ENCODE measurements at places on chromosomes 7 and 10. TPM values are rescaled to one million over a fixed set of nuclear protein-coding genes. Genes with fewer than 3 reads are reported as not detected.

The PAPOLB gene
- 0.39 TPM for total RNA-seq

The PKD2L1 gene
- not detected for total RNA-seq

The NCF1 gene
- 0.18 TPM for total RNA-seq

The ZNF775 gene
- total RNA-seq = 31.7 TPM

The C10orf62 gene
- total RNA-seq = 0.25 TPM

The NPSR1 gene
- total RNA-seq = not detected

The TDRD1 gene
- total RNA-seq = not detected

The WNT8B gene
- 0.07 TPM for total RNA-seq

The DPP6 gene
- 0.21 TPM for total RNA-seq

The SLC35G1 gene
- 6.0 TPM for total RNA-seq

- no peaks in the 10 kb centered on the region for H3K27me3 ChIP-seq
- H3K27ac ChIP-seq = no peak overlapping the region
- DNase-seq = no peak
- no peaks in the 10 kb centered on the region for H3K4me1 ChIP-seq
- no peak overlapping the region for H3K4me3 ChIP-seq
Observed at GRCh38 chr10:61815496-61815895, 86.0 kb upstream of the ARID5B start.

DNA sequence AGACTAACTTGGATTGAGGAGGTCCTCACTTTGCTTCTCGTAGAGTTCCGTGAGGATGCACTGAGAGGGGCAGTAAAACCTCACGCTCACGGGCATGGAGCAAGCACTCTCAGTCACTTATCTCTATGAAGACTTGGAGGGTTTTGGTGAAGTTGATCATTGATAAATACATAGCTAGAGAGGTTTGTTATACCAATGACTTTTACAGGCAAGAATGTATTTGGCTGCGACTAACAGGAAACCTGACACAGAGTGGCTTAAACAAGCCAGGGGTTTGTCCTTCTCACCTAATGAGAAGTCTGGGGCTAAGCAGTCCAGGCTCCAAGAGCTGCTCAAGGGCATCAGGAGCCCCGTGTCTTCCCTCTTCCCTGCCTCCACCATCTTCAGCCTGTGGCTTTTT lies 6.1 kb downstream of the BICC1 start:
- no peak overlapping the region for H3K4me3 ChIP-seq
- no peak overlapping the region for H3K27ac ChIP-seq
- H3K4me1 ChIP-seq = peaks cover 15% of the 10 kb centered on the region
- no peaks in the 10 kb centered on the region for H3K36me3 ChIP-seq
- H3K27me3 ChIP-seq = no peaks in the 10 kb centered on the region

GRCh38 chr7:107579554-107579884 lies 527 bp upstream of the BCAP29 start:
- H3K36me3 ChIP-seq = peaks cover 20% of the 10 kb centered on the region
- peak overlapping the region; percentile 67 for H3K4me3 ChIP-seq
- H3K27ac ChIP-seq = peak overlapping the region; percentile 93
- no peak for DNase-seq
- H3K27me3 ChIP-seq = no peaks in the 10 kb centered on the region

- H3K27ac ChIP-seq = no peak overlapping the region
- H3K36me3 ChIP-seq = no peaks in the 10 kb centered on the region
- no peaks in the 10 kb centered on the region for H3K4me1 ChIP-seq
- no peaks in the 10 kb centered on the region for H3K27me3 ChIP-seq
Observed at GRCh38 chr7:108284349-108285002, 154.3 kb upstream of the LAMB4 start.

- no peak for DNase-seq
- H3K27me3 ChIP-seq = no peaks in the 10 kb centered on the region
- H3K4me3 ChIP-seq = no peak overlapping the region
- H3K36me3 ChIP-seq = no peaks in the 10 kb centered on the region
Observed at GRCh38 chr10:130717083-130717482, 580.9 kb downstream of the GLRX3 start.

GRCh38 chr10:131748831-131749766 lies 151.7 kb upstream of the PPP2R2D start:
- H3K27me3 ChIP-seq = no peaks in the 10 kb centered on the region
- no peak for DNase-seq
- no peaks in the 10 kb centered on the region for H3K36me3 ChIP-seq
- H3K27ac ChIP-seq = no peak overlapping the region
- H3K4me3 ChIP-seq = no peak overlapping the region

DNA sequence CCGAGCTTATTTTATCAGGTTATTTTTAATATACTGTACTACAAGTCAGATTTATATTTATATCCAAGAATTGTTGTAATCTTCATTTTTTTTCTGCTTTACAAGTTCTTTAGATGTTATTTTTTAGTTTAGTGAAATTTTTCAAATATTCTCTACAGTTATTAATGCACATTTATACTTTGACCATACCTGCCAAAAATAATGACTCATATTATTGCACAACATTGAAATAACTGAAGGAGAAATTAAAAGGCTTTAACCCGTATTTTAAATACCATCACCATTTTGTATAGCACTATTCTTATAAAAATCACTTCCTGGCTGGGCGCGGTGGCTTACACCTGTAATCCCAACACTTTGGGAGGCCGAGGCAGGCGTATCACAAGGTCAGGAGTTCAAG lies 278.5 kb downstream of the BICC1 start:
- DNase-seq = no peak
- no peak overlapping the region for H3K4me3 ChIP-seq
- no peaks in the 10 kb centered on the region for H3K27me3 ChIP-seq
- H3K4me1 ChIP-seq = peaks cover 5% of the 10 kb centered on the region

DNA sequence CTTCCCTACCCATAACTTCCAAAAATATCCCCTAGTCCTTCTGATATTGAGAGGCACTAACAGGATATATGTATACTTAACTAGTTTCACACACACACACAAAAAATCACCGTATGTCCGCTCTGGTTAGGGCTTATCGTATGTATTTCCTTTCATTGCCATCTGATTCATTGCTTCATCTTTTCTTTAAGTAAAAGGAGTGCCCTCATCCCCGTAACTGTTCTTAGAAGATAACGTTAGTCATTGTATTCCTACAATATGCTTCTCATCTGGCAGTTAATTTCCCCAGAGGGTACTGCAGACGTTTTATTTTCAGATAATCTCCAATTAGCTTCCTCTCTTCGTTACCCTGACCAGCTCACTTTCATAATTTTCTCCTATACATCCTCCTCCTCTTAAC lies 37.3 kb downstream of the NRCAM start:
- H3K4me3 ChIP-seq = no peak overlapping the region
- no peaks in the 10 kb centered on the region for H3K4me1 ChIP-seq
- peak; percentile 53 for DNase-seq
- H3K36me3 ChIP-seq = no peaks in the 10 kb centered on the region
- no peak overlapping the region for H3K27ac ChIP-seq

DNA sequence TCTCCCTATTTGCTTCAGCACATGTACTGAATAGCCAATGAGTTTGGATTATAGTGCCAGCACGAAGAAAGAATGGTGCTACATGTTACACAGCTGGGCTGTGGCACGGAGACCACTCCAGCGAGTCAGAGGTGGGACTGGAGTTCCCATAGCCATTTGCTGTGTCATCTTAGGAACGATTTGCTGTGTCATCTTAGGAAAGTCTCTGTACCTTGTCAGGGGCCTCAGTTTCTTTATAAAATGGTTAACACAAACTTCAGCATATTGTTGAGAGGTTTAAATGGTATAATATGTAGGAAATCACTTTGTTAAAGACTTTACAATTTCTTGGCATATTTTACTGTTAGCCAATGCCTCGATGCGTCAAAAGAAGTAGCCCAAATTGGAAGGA lies 609.4 kb downstream of the LRMDA start:
- no peaks in the 10 kb centered on the region for H3K27me3 ChIP-seq
- no peak overlapping the region for H3K27ac ChIP-seq
- H3K4me1 ChIP-seq = peaks cover under 1% of the 10 kb centered on the region
- no peaks in the 10 kb centered on the region for H3K36me3 ChIP-seq
- no peak overlapping the region for H3K4me3 ChIP-seq
- DNase-seq = no peak

GRCh38 chr10:113359655-113360054 lies 193.2 kb upstream of the HABP2 start:
- no peaks in the 10 kb centered on the region for H3K27me3 ChIP-seq
- H3K4me3 ChIP-seq = no peak overlapping the region

- peak overlapping the region; percentile 24 for H3K27ac ChIP-seq
- H3K27me3 ChIP-seq = no peaks in the 10 kb centered on the region
- no peak for DNase-seq
- no peak overlapping the region for H3K4me3 ChIP-seq
- peaks cover 2% of the 10 kb centered on the region for H3K36me3 ChIP-seq
Observed at GRCh38 chr7:155676052-155676451, 31.6 kb downstream of the RBM33 start.

DNA sequence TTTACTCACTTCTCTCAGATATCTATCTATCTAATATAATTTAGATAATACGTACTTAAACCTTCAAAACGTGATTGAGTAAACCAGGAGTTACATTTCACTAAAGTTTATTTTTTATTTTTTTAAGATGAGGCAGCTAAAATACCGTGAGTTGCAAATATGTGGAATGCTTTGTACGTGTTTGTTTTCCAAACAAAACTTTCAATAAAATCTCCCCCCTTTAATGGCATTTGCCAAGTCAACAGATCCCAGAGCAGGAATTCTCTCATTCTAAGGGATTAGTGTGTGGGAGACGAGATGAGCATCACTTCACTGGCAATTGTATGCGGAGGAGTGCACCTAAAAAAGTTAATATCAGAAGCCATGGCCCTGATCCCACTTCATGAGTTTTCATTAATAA lies 53.7 kb upstream of the MAGI2 start:
- no peaks in the 10 kb centered on the region for H3K27me3 ChIP-seq
- DNase-seq = no peak
- H3K4me1 ChIP-seq = peaks cover 20% of the 10 kb centered on the region
- no peaks in the 10 kb centered on the region for H3K36me3 ChIP-seq

- no peaks in the 10 kb centered on the region for H3K27me3 ChIP-seq
- no peaks in the 10 kb centered on the region for H3K36me3 ChIP-seq
- no peak overlapping the region for H3K4me3 ChIP-seq
- H3K4me1 ChIP-seq = peaks cover 20% of the 10 kb centered on the region
Observed at GRCh38 chr10:22658745-22659410, 55.5 kb downstream of the PIP4K2A start.

Measured in cardiac muscle cell (in vitro differentiated cells and primary cell).